Fibroblast of villous mesenchyme (primary cell): ENCODE measurements at places on chromosomes 16 and 17. TPM values are rescaled to one million over a fixed set of nuclear protein-coding genes. Genes with fewer than 3 reads are reported as not detected.
A peak's percentile ranks its signal among the peaks of the same experiment; 100 is the strongest.

DNA sequence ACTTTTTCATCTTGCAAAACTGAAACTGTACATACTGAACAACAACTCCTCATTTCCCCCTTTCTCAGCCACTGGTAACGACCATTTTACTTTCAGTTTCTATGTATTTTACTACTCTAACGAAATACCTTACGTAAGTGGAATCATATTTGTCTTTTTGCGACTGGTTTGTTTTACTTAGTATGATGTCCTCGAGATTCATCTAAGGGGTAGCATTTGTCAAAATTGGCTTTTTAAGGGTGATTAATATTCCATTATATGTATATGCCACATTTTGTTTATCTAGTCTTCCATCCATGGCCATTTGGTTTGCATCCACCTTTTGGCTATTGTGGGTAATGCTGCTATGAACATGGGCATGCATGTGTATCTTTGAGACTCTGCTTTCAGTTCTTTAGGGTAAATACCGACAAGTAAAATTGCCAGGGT, 10.4 kb downstream of the KPNB1 start:
- DNase-seq = peak; percentile 54

GRCh38 chr17:48647103-48647962, 21.2 kb upstream of the HOXB9 start:
- no peak for DNase-seq

- DNase-seq = no peak
These were observed 23.1 kb downstream of the GPT2 start for GRCh38 chr16:46907061-46907774.

DNA sequence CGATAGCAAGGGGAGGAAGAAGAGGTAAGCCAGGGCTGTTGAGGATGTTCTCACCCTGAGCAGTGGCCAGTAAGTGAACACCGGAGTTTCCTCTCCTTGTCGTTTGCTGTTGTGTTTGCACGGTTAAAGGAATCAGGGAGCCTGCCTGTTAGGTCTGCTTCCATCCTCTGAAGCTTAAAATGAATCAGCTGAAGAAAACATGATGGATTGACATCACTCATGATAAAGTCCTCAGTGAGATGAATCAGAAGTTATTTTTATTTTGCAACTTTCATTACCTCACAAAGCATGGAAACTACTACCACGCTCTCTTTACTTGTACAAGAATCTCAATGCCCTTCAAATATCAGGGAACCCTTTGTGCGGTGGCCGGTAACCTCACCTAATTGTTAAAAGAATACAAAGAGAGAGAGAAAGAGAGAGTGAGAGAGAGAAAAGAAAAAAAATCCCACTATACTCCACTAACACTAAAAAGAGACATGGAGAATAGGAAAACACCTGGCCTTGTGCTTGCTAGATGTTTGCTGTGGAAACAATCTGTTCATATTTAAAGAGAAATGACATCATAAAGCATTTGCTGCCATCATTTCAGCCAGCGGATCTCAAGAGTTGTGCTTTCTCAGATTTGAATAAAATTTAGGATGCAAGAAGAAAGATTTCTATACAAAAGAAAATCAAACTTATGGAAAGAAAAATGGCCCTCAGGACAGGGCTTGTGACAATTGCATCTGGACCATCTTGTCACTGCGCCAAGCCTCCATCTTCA, 441.6 kb upstream of the SALL1 start:
- DNase-seq = no peak

Gene VPS35
- 122 and 193 TPM in 2 replicates for total RNA-seq

Gene SPATA22
- total RNA-seq = 1.3 and 3.5 TPM in 2 replicates
